Vagina (tissue), 2 donors: ENCODE measurements at places on chromosomes 16 and 17. TPM values are rescaled to one million over a fixed set of nuclear protein-coding genes. Genes with fewer than 3 reads are reported as not detected.
A peak's percentile ranks its signal among the peaks of the same experiment; 100 is the strongest.

DNA sequence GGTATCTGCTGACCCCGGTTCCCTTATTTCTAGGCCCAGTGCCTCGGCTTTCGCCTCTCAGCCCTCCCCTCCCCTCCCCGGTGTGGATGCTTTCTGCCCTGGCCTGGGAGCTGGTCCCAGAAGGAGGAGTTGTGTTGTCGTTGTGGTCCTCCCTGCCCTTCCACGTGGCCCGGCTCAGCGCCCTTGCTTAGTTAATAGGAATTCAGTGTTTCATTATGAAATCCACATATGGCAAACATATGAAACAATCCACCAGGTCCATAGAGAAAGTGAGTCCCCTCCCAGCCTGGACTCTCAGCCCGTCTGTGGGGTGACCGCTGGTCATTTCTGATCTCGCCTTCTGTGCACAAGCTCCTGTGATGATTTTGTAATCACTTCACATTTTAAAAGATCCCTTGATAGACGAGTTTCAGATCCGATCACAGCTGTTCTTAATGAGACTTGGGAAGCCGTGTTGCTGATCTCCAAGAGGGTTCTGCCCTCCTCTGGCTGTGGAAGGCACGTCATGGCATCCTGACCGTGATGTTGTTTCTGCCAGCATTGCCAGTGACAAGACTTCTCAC is 112.1 kb downstream of the BANP start:
- H3K36me3 ChIP-seq, result no peaks in the 10 kb centered on the region
- DNase-seq, result no peak
- no peak overlapping the region for H3K4me3 ChIP-seq
- peaks cover 12% of the 10 kb centered on the region for H3K4me1 ChIP-seq
- peak overlapping the region; percentile 72 for H3K27ac ChIP-seq
- no peaks in the 10 kb centered on the region for H3K27me3 ChIP-seq

DNA sequence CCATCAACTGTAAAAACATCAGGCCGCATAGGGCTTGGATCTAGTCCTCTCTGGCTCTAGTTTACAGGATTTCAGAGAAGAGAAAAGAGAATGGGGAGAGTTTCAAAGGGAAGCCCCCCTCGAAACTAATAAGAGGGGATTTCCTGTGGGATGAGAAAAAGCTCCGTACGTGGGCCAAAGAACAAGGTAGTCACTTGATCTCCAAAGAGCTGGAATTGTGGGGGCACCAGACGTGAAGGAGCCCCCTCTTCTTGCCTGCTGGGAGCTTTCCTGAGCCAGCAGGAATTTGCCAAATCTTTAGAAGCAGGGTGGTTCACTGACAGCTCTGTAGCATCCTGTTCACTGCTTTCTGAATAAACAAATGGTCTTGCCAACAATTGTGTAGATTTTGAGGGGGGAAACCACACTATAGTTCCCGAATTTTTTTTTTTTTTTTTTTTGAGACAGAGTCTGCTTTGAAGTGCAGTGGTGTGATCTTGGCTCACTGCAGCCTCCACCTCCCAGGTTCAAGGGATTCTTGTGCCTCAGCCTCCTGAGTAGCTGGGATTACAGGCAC is 7.0 kb upstream of the TMIGD1 start:
- H3K36me3 ChIP-seq, result no peaks in the 10 kb centered on the region
- no peaks in the 10 kb centered on the region for H3K27me3 ChIP-seq
- no peak for DNase-seq
- no peak overlapping the region for H3K4me3 ChIP-seq
- H3K4me1 ChIP-seq, result peaks cover 26% of the 10 kb centered on the region
- peak overlapping the region; percentile 35 for H3K27ac ChIP-seq

DNA sequence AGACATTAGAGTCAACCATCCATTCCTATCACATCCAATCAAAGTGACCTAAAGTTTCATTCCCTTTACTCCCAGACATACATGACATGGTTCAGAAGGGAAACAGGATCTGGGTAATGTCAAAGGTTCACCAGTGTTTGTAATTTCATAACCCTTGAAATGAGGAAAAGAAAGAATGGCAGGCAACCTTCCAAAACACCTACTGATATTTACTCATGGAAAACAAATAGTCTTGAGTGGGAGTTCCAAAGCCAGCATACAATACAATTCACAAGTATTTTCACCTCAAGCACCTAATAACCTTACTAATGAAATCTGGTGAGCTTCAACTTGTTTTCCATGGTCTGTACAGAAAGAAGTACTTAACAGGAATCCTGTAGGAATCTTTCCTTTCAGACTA is 72.5 kb upstream of the AXIN2 start:
- no peak overlapping the region for H3K27ac ChIP-seq
- no peak overlapping the region for H3K4me3 ChIP-seq
- H3K27me3 ChIP-seq, result no peaks in the 10 kb centered on the region
- no peak for DNase-seq
- no peaks in the 10 kb centered on the region for H3K36me3 ChIP-seq

DNA sequence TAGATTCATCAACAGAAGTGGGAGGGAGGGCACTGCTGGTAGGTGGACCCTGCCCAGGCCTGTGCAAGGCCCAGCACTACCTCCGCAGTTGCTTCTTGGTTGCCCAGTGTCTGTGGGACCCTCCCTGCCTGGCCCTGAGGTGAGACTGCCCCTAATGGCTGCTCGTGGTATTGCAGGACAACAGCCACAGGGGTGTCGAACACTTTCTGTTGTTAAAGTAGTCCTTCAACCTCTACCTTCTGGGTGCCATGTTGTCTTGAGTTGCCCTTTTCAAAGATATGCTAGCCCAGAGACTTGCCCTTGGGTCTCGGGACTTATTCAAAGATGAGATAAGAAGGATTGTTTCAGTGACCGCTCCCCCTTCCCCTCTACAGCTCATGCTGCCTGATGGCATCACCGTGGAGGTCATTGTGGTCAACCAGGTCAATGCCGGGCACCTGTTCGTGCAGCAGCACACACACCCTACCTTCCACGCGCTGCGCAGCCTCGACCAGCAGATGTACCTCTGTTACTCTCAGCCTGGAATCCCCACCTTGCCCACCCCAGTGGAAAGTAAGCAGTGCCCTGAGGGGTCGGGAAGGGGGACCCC is 29.1 kb downstream of the AKAP1 start:
- no peak overlapping the region for H3K27ac ChIP-seq
- H3K27me3 ChIP-seq, result no peaks in the 10 kb centered on the region
- H3K36me3 ChIP-seq, result peaks cover 52% of the 10 kb centered on the region
- DNase-seq, result no peak

GRCh38 chr17:82200743-82201497 is 11.7 kb downstream of the CCDC57 start:
- H3K4me1 ChIP-seq, result peaks cover 13% of the 10 kb centered on the region
- H3K27ac ChIP-seq, result no peak overlapping the region
- no peaks in the 10 kb centered on the region for H3K27me3 ChIP-seq

DNA sequence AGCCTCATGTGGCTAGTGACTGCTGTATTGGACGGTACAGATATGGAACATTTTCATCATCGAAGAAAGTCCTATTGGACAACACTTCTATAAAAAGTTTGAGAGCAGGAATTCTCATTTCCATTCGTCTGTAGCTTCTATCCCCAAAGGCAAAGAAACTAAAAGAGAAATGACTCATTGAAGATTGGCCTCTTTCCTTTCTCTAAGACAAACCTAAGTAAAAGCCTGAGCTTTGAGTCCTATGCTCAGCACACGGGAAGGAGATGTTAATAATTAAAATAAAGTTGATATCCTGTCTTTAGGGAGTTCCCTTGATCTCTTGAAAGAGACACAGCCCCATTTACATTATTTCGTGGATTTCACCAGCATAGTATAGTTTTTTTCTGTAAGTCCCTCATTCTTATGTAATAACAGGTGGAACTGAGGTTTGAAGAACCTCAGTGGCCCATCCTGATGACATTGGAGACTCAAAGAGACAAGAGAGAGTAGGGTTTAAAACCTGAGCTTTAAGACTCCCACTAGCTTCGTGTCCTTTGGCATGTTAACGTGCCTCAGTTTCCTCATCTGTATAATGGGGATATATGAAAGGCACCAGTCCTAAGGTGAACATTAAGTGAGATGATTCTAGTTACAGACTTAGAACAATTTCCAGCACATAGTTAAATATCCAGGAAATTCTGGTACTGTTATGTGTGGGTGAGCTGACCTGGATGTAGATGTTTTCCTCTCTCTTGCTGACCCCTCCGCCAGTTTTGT is 174.0 kb downstream of the IRX3 start:
- no peak overlapping the region for H3K4me3 ChIP-seq
- H3K27me3 ChIP-seq, result no peaks in the 10 kb centered on the region
- no peak for DNase-seq
- H3K36me3 ChIP-seq, result peaks cover 29% of the 10 kb centered on the region

- peaks cover 53% of the 10 kb centered on the region for H3K4me1 ChIP-seq
- peak overlapping the region; percentile 94 for H3K27ac ChIP-seq
- no peaks in the 10 kb centered on the region for H3K27me3 ChIP-seq
- peak; percentile 99 for DNase-seq
- peak overlapping the region; percentile 74 for H3K4me3 ChIP-seq
Observed at GRCh38 chr17:16438557-16439302, 23.4 kb downstream of the TRPV2 start.

DNA sequence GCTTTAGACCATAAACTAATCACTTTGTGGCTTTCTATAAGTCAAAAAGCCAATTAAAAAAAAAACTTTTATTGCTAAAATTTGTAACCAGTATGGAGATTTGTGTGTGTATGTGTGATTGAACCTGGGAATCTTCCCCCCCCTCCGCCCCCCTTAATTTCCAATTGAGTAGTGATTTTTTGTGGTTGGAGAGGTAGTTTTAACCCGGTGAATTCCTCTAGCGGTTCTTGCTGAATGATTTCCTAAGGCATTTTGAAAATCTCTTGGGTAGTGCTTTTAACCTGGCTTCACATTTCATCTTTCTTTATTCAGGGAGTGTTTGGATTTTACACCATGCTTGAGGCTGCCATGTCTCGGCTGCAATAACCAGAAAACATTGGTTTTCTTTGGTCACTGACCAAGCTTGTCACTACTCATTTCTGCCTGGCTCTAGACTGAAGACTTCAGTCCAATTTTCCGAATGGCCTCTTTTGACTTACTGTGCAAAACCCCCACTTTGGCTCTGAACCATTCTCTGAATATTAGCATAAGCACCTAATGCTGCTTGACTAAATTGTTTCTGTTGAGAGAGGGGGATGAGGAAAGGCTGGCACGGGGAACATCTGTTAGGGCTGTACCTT is 35.6 kb downstream of the PRKCA start:
- no peaks in the 10 kb centered on the region for H3K36me3 ChIP-seq
- H3K27ac ChIP-seq, result no peak overlapping the region
- H3K4me1 ChIP-seq, result peaks cover 20% of the 10 kb centered on the region
- H3K27me3 ChIP-seq, result no peaks in the 10 kb centered on the region
- DNase-seq, result no peak

GRCh38 chr16:10813099-10813455 is 5.5 kb downstream of the TVP23A start:
- H3K27ac ChIP-seq, result no peak overlapping the region
- no peaks in the 10 kb centered on the region for H3K27me3 ChIP-seq
- no peak overlapping the region for H3K4me3 ChIP-seq
- no peak for DNase-seq
- H3K36me3 ChIP-seq, result no peaks in the 10 kb centered on the region

GRCh38 chr16:31708348-31708747 is 165.3 kb upstream of the ZNF267 start:
- no peak overlapping the region for H3K27ac ChIP-seq
- no peaks in the 10 kb centered on the region for H3K4me1 ChIP-seq
- no peaks in the 10 kb centered on the region for H3K27me3 ChIP-seq
- peaks cover 45% of the 10 kb centered on the region for H3K36me3 ChIP-seq
- H3K4me3 ChIP-seq, result no peak overlapping the region
- DNase-seq, result no peak

GRCh38 chr17:5078106-5079028 is at the start of gene ZFP3:
TSS of gene ZFP3 (plus strand) at chr17:5078467. CDS start at chr17:5091505, 13,038 bp downstream.
- H3K36me3 ChIP-seq, result no peaks in the 10 kb centered on the region
- H3K27ac ChIP-seq, result peak within 1 kb of the TSS; percentile 50
- peaks cover 15% of the 10 kb centered on the region for H3K4me1 ChIP-seq
- H3K27me3 ChIP-seq, result no peaks in the 10 kb centered on the region
- DNase-seq, result no peak

DNA sequence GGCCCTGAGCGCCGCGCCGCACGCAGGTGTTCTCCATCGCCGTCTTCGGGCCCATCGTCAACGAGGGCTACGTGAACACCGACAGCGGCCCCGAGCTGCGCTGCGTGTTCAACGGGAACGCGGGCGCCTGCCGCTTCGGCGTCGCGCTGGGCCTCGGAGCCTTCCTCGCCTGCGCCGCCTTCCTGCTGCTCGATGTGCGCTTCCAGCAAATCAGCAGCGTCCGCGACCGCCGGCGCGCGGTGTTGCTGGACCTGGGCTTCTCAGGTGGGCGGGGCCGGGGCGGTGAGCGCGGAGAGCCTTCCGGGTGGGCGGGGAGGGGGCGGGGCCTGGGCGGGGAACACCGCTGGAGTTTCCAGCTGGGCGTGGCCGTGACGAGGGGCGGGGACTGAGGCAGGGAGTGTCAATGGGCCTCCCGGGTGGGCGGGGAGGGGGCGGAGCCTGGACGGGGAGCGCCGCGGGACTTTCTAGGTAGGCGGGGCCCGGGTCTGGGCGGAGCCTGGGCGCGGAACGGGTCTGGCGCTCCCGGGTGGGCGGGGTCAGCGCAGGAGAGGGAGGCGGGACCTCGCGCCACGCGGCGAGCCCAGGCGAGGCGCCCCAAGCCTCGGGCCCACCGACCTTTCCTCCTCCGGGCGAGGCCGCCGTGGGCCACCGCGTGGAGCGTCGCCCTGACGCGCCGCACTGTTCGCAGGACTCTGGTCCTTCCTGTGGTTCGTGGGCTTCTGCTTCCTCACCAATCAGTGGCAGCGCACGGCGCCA is 2.4 kb downstream of the SYNGR3 start:
- H3K27me3 ChIP-seq, result peaks cover 9% of the 10 kb centered on the region
- peaks cover 24% of the 10 kb centered on the region for H3K4me1 ChIP-seq
- no peak for DNase-seq
- H3K4me3 ChIP-seq, result peak overlapping the region; percentile 29

DNA sequence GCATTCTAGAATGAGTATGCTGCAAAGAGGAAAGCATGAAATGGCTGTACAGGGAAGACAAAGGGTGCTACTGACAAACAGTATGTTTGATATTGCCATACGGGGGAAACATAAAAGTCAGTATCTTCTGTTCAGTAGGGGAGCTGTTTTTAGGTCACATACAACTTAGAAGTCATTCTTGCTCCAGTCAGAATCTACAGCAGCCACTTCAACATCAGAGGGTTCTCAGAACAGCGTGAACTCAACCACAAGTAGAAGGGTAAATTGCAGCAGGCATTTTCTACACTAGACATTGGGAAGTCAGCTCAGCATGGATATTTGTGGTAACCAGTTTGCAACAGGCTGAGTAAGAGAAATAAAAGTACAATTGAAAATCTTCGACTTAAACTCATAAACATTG is 1241.8 kb upstream of the GOT2 start:
- no peaks in the 10 kb centered on the region for H3K36me3 ChIP-seq
- H3K27ac ChIP-seq, result no peak overlapping the region
- no peaks in the 10 kb centered on the region for H3K4me1 ChIP-seq

GRCh38 chr16:87108278-87108677 is 208.9 kb downstream of the C16orf95 start:
- DNase-seq, result no peak
- no peaks in the 10 kb centered on the region for H3K4me1 ChIP-seq
- no peaks in the 10 kb centered on the region for H3K36me3 ChIP-seq

- H3K36me3 ChIP-seq, result peaks cover 7% of the 10 kb centered on the region
- peaks cover 73% of the 10 kb centered on the region for H3K4me1 ChIP-seq
- no peaks in the 10 kb centered on the region for H3K27me3 ChIP-seq
- peak overlapping the region; percentile 97 for H3K27ac ChIP-seq
Observed at GRCh38 chr17:50203086-50203485, 1.7 kb upstream of the COL1A1 start.

Gene NDUFAF8
- total RNA-seq, result 52.5 TPM

Gene EFTUD2
- 55.5 TPM for total RNA-seq

Gene TAX1BP3
- total RNA-seq, result 78.1 TPM

Gene MT1A
- 110 TPM for total RNA-seq

Gene CFAP97D1
- not detected for total RNA-seq

Gene PRSS8
- total RNA-seq, result 26.0 TPM

Gene SLC16A5
- 26.8 TPM for total RNA-seq

Gene KRTAP3-2
- not detected for total RNA-seq

Gene CD300LF
- 0.49 TPM for total RNA-seq

Gene ANKS4B
- total RNA-seq, result not detected

Gene CTF1
- 3.2 TPM for total RNA-seq

Gene CTRB1
- not detected for total RNA-seq
